ENCODE measurements at places on chromosomes 11 and 22.
A peak's percentile ranks its signal among the peaks of the same experiment; 100 is the strongest.

DNA sequence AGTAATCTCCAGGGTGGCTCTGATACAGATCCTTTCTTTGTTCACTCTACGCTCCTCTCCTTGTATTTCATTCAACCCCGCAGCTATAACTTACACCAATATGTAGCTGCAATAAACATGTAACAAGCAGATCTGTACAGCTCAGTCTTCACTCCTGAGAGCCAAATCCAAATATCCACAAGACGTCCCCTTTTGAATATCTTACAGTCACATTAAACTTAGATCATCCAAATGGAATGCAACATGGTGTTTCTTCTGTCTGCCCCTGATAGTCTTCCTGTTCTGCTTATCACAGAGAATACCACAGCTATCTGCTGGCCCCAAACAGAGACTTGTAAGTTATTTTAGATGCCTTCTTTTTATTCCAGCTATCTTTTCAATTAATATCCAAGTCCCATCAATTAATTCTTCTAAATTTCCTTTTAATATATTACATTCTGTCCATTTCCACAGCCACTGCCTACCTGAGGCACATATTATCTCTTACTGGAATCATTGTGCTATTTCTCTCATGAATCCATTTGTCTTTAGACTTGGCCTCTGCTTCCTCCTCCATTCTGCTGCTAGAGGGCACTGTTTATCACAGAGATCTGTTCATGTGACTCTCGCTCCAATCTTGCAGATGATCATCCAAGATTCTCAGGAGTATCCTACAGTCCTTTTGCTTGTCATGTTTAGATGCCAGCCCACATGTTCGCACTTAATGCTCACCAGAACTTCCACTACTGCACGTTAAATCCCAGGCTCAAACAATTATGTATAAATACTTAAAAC, 908.6 kb downstream of the NTM start:
- DNase-seq, result no peak

GRCh38 chr22:40751250-40751649, 67.9 kb downstream of the SLC25A17 start:
- DNase-seq, result no peak

DNA sequence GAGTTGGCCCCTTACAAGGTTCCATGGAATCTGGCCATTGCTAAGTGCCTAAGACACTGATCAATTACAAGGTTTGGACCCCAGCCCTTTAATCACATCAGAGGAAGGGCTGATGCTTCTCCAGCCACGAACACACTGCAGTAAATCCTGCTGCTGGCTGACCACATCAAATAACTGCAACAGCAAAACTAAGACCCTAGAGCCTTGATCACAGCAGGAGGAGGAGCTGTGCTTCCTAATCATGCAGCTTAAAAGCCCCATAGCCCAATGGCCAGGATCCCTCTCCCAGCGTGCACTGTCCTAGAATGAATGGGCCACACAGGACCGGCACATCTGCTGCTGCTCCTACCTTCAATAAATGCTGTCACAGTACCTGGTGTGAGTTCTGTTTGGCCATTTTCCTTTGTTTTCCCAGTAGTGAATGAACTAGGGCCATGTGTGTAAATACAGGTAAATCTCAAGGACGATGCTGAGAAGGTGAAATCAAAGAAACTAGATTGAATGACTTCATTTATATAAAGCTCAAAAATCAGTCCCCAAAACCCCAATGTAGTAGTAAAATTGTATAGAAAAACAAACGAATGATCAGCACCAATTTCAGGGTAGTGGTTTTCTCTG, 12.7 kb downstream of the ZP1 start:
- no peak for DNase-seq

DNA sequence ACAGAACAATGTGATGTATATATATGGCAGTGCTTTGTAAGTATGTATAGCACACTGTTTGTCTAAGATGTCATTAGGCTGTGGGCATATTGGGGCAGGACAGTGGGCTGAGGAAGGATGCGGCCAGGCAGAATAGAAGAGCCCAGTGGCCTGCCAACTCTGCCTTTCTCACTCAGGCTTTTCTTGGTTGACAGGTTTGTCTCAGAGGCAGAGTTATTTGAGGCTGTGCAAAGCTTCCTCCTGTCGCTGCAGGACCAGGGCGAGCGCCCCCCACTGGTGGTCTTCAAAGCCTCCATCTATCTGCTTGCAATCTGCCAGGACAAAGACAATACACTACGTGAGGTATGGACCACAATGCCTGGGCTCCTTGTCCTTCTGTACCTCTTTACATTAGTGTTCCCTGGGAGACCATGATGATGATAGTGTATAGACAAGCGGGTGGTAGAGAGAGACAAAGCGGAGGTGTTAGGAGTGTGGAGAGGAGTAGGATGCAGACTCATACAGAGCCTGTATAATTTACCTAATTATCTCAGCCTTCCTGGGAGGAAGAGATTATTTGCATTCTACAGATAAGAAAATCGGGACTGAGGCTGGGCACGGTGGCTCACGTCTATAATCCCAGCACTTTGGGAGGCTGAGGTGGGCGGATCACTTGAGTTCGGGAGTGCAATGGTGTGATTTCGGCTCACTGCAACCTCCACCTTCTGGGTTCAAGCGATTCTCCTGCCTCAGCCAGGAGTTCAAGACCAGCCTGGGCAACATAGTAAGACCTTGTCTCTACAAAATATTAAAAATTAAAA, 37.3 kb upstream of the CCDC134 start:
- no peak for DNase-seq

DNA sequence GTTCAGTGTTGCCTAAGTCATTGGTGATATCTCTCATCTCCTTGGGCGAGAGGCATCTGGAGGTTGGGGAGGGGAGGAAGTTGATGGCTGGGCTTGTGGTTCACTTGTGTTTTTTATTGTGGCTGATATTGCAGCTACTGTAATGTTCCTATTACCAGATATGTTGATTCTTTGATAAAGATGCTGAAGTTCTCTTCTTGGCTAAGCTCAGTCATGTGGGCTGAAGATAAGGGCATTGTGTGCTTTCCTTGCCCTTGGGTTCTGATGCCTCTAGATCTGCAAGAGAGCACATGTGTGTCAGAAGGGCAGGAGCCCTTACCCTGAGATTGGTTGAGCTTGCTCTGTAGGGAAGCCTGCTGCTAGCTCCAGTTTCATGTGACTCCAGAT, 12.0 kb downstream of the STX3 start:
- no peak for DNase-seq

DNA sequence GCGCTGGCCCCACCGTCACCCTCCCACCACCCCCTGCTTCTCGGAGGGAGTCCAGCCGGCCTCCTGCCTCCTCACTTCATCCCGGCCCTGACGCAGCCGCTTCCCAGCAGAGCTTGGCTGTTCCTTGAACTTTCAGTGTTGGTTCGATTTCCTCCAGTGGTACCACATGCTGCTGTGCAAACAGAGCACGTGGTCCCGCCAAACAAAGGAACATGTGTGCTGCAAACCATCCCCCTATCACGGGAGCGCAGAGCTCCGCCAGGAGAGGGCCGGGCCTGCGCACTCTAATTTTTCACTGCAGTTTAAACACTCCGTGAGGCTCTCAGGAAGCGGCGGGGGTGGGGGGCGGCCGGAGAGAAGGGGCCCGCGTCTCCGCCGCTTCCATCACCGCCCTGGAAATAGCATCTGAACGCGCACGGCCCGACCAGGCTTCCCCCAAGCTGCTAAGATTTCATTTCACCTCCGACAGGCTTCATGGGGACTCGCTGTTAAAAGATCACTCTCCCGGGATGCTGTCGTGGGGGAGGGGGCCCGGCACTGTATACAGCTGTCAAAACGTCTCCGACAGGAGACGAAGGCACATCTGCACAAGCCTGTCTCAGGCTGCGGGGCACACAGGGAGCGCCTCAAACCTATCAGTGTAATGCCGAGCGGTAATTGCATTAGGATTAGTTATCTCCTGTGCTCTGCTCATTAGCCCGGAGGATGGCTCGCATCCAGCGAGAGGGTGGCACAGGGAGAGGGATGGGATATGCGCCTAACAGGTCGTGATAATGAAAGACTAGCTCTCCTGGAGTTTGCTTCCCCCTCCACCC, 269.9 kb upstream of the SORL1-AS1 start:
- peak; percentile 0 for DNase-seq
